Amniotic stem cell (primary cell): ENCODE measurements at places on chromosomes 4 and X.
A peak's percentile ranks its signal among the peaks of the same experiment; 100 is the strongest.

DNA sequence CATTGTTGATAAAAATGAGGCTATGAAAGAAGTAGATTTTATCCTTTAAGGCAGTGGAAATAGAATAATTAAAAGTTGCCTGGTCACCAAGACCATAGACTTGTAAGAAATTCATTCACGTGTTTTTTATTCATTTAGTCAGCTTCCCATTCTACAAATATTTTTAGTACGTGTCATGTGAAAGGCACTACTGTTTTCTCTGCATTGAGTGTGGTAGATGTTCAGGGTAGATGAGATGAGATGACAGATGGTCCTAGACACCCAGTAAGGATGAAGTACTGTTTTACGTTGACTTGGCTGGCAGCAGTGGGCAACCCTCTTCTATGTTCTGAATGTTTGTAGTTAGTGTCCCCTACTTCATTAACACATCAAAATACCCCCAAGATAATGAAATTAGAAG, 228.1 kb downstream of the ARHGAP24 start:
- no peak for DNase-seq

DNA sequence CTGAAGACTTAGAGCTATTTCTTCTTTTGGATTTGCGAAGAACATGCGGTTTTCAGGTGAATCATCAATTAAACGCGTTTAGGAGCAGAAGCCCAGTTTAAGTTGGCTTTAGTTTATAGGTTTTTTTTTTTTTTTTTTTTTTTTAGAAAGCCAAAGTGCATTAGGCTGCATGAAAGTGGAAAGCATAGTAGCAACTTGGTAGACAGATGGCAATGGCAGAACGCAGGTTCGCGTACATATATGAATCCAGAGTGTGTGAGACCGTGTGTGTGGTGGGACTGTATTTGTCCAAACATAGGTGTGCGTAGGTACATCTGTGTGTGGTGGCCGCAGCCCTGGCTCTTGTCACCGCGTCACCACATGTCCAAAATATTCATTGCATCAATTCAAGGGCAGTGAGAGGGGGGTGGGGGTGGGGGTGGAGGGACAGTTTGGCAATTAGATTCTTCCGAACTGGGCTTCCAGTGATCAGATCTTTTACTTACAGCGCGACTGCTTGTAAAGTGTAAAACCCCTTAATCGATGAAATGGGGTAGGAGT, 901 bp downstream of the JADE1 start:
- no peak for DNase-seq

DNA sequence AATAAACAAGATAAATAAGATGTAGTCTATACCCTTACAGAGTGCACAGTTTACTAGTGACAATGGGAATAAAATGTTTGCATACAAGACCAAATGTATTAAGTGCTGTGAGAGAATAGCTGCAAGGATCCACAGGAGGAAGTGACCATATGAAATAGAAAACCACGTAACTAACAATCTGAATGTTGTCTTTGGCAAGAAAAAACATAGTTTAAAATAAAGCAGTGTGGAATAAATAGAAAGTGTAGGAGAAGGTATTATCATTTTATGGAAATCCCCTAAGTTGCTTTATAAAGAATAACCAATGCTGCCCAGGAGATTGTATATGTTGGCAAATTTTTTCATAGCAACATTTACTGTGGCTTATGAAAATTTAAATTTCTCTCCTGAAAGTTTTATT, 116.1 kb downstream of the PCDH7 start:
- DNase-seq, result no peak

- no peak for DNase-seq
Observed at GRCh38 chrX:87900320-87900908, 382.8 kb downstream of the KLHL4 start.

DNA sequence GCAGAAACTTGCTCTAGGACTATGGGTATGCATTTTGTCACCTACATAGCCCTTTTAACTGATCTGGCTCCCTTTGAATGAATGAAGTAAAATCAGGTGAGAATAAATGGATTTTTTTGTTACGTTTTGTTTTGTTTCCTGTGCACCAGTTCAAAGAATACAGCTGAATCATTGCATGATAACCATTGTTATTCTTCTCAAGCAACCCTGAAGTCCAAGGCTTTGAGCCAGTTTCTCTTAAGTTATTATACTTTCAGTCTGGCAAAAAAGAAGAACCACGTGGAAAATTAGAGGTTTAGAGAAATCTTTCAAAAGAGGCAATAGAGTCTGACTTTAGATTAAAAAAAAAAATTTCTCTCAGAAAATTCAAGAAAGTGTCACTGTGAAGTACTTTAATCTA, 398.6 kb upstream of the TECRL start:
- no peak for DNase-seq

DNA sequence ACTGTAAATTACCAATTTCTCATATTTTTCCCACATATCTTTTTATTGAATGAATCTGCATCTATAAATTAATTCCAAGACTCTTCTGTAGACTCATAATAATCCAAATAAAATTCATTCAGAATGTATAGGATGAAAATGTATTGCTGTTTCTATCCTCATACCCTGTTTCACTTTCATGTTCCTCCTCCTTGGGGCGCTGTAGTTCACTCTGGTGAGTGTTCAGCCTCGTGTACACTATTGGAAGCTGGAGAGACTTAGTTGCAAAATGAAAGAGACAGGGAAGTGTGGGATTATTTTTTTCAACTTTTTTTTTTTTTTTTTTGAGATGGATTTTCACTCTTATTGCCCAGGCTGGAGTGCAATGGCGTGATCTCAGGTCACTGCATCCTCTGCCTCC, 296.1 kb downstream of the TLL1 start:
- no peak for DNase-seq

DNA sequence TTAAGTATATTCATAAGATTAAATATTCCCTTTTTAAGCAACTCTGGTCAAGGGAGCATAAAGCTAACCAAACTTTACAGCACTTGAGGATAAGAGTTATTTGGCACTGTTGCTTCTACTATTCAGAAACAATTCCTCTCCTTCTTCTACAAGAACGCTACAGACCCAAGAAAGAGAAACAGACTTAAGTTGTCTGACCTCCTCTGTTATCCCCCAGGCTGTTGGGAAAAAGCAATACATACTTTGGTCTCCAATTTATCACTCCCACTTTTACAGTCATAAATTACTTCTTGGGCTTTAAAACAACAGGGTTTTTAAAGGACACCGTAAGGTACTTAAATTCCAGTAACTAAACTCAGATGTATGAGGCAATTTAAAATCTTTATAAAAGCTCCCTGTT, 147.4 kb downstream of the COL25A1 start:
- DNase-seq, result no peak

- no peak for DNase-seq
Observed at GRCh38 chr4:140180577-140180976, 26.6 kb upstream of the MAML3 start.

DNA sequence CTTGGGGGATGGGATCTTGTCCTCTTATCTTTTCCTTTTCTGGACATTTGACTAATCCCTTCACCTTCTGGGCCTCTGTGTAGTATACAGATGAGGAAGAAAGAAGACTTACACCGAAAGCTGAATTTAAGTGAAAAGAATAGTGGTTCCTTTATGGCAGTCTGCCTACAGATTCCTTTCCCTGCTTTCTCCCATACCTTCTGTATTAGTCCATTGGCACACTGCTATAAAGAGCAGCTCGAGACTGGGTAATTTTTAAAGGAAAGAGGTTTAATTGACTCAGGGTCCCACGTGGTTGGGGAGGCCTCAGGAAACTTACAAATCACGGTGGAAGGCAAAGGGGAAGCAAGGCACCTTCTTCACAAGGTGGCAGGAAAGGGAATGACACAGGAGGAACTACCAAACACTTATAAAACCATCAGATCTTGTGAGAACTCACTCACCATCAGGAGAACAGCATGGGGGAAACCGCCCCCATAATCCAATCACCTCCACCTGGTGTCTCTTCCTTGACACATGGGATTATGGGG, 34.0 kb upstream of the CD38 start:
- peak; percentile 5 for DNase-seq

- DNase-seq, result no peak
Observed at GRCh38 chrX:152927858-152928760, 30.2 kb downstream of the ZNF185 start.
